ENCODE measurements at places on chromosomes 3 and 15.

GRCh38 chr3:170410428-170411029, 8.1 kb upstream of the CLDN11 start:
- DNase-seq, result no peak

- DNase-seq, result no peak
Measured at GRCh38 chr3:188792793-188793192, 379.0 kb upstream of the TPRG1 start.

DNA sequence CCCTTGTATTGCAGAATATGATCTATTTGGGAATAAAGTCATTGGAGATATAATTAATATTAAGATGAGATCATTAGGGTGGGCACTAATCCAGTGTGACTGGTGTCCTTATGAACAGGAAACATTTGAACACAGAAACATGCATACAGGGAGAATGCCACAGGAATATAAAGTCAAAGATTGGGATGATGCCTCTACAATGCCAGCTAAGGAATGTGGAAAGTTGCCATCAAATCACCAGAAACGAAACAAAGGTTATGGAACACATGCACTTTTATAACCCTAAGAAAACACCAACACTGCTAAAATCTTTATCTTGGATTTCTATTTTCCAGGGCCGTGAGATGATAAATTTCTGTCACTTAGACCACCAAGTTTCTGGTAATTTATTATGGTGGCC, 442.4 kb upstream of the BCHE start:
- no peak for DNase-seq

DNA sequence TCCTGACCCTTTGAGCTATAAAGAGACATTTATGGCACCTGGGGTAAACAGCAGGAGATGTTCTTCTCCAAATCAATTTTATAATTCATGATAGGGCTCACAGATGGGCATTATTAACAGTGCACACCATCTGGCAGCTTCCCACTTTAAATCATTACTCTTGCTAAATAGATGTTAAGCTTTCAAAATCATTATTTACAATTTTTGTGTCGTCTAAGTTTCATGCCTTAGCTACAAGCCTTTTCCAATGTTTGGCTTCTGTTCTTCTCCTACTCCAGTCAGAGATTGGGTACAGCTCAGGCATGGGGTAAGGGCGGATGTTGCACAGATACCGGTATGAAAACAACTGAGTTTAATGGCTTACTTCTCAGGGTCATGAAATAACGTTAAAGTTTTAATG, 120.9 kb upstream of the PFN2 start:
- DNase-seq, result no peak

- DNase-seq, result no peak
Measured at GRCh38 chr3:183933160-183933559, 48.5 kb upstream of the PARL start.

DNA sequence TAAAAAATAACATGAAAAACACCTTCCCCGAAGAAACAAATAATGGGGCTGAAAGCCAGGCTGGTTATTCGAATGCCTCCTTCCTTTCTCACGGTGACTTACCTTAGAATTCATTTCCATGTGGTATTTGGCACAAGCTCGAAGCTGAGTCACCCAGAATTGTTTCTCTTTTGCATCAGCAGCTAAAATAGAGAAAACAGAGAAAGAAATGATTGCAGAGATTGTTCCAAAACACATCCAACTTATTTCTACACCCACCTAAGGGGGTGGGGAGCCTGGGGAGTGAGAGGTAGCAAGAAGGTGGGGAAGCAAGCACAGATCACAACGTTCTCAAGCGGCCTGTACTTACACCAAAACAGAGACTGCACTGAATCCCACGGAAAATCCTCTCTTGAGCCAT, 104.7 kb downstream of the OSBPL10 start:
- DNase-seq, result no peak

DNA sequence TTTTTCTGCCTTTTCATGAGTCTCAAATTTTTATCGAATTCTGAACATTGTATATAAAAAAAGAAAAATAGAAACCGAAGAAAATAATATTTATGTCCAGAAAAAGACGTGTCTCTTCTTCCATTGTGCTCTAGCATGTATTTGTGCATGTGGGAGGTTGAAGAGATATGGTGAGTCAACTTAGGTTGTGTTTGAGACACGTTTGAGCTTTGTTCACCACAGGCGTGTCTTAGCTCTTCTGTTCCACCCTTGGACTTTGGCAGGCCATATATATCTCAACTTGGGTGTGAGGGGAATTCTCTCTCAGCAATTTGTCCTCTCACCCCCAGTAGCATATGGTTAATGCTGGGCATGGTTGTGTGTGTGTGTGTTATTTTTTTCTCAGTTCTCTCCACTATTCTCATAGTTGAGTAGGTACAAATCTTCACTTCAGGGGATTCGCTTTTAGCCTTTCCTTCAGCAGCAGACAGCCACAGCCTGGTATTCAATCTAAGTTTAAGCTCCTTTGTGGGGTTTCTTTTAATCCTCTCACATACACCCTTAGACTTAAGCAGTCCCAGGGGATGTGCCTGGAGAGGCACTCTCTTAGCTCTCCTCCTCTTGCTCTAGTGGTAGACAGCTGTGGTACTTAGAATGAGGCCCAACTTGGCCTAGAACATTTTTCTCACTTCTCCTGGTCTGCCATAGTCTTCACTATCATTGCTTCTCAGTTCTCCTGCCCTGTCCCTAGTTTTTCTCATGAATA, 286.5 kb upstream of the RBMS3 start:
- no peak for DNase-seq

GRCh38 chr3:154458560-154458959, 28.6 kb upstream of the GPR149 start:
- DNase-seq, result no peak

DNA sequence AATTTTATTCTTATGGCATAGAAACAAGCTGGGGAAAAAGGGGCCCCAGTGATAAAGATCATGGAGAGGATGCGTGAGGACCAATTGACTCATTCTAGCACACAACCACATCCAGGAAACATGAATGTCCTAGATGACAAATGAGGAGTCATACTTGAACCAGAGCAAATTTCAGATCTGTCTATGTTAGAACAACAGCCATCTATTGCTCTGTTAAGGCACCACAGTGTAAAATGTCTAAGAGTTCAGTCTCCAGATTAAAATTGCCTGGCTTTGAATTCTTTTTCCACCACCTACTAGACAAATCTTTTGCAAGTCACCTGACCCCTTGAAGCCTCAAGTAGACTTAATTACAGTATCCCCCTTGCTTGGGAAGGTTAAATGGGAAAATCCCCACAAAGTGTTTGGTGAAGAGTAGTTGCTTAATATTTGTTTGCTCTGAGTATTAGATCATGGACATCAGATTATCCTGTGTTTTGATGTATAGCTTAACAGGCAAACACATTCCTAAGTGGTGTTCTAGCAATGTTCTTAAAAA, 258.7 kb upstream of the TGFBR2 start:
- peak; percentile 9 for DNase-seq

GRCh38 chr15:51071578-51071977, 23.1 kb downstream of the TNFAIP8L3 start:
- DNase-seq, result no peak

DNA sequence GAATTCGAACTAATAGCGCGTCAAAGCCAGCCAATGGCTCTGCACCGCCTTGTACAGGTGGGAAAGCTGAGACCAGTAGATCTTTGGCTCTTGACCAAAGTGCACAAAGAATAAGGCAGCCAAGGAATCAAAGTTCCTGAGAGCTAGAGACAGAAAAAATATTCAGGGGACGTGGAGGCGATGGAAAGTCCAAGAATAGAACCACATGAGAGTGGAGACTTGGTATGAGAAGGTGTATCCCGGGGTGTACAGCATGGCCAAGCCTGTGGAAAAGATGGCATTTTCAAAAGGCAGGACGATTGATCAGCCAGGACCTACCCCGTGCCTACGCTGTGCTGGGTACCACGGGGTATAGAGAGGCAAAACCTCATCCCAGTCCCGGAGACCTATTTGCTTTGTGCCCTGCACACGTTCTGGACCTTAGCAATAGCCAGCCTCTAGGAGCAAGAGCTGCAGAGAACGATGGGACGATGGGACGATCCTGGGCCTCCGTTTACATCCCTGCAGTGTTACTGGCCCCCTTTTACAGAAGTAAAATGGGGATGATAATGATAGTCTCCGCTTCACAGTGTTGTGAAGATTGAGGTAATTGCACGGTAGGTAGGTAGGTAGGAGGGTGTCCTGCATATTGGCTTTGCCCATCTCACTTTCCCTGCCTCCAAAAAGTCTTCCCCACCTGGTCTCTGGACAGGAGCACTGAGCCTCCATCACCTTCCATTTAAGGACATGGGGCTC, 583 bp upstream of the RBSN start:
- DNase-seq, result peak; percentile 7

GRCh38 chr3:52277972-52278509, 408 bp downstream of the WDR82 start:
- peak; percentile 48 for DNase-seq

GRCh38 chr3:32675650-32676049, 9.3 kb upstream of the CNOT10 start:
- DNase-seq, result no peak

GRCh38 chr3:59908280-59908679, 858.5 kb upstream of the CFAP20DC start:
- DNase-seq, result no peak

DNA sequence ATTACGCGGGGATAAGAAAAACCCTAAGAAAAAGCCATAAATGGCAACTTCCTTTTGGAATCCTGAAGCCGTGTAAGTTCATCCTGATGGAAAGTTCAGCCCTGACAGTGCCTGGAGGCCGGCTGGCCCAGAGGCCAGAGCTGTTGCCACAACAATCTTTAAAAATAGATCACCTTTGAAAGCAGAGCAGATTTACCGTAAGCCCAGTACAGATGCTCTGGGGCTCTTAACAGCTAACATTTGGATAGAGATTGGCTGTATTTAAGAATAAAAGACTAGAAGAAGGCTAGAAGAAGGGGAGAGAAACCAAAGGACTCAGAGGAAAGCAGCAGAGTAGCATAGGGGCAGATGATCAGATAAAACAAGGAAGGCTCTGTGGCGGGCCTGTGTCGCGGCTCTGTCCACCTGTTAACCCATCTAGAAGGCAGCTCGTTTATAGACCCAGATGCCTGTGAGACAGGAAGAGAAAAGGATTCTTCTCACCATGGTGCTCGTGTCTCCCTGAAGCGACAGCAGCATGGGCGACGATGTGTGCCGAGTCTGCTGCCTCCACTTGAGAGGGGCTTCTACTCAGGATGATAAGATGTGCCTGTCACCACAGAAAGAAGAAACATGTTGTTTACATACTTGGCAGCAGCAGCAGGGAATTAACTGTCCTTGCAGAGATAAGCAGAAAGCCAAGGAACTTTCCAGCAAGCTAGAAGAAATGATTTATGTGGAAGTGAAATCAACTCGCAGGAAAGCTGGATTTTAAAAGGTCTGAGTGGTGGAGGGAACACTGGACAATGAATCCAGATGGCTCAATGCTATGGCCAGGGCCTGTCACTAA, 69.9 kb downstream of the SYNM start:
- no peak for DNase-seq

DNA sequence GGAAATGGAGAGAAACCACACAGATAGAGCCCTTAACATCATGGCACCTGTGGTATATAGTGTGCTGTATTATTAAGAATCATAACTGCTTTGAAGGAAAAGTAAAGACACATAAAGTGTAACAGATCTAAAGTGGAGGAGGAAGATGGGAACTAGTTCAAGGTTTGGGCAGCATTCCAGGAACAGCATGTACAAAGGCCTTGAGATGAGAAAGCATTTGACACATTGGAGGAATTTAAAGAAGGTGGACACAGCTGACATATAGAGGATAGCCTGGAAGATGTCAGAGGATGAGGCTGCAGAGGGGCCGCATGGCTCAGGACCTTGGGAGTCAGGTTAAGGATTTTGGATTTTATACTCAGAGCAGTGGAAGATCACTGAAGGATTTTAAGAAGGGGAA, 39.0 kb downstream of the LRTM1 start:
- DNase-seq, result no peak

- no peak for DNase-seq
Measured at GRCh38 chr15:36831125-36831903, 251.9 kb downstream of the CDIN1 start.

GRCh38 chr3:37611771-37612170, 249.9 kb upstream of the CTDSPL start:
- no peak for DNase-seq

DNA sequence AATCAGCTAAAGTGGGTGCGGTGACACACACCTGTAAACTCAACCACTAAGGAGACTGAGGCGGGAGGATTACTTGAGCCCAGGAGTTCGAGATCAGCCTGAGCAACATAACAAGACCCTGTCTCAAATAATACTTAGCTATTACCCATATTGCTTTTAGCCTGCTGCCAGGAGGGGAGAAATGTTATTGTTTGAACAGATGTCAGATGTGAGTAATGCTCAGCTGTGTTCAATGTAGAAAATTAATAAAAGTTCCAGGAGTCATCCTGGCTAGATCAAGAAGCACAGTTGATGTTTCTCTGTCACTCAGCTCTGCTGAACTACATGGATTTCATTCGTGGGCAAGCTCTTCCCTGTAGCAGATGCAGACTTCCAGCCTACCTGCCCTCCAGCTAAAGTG, 22.2 kb downstream of the LSM3 start:
- DNase-seq, result no peak

DNA sequence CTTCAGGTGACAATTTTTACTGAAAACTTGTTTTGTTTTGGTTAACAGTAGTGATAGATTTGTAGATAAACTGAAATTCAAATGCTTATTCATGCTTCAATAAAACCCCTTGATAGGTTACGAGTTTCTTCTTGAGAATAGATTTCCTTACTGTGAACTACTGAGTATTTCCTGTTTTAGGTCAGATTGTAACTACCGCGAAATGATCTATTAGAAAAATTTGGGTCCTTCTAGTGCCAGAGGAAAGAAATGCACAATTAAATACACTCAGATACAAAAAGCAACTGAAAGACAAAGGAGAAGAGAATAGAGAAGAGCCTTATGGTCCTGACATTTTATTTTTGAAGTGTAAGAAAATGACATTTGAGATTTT, 251.7 kb upstream of the TBL1XR1 start:
- no peak for DNase-seq

DNA sequence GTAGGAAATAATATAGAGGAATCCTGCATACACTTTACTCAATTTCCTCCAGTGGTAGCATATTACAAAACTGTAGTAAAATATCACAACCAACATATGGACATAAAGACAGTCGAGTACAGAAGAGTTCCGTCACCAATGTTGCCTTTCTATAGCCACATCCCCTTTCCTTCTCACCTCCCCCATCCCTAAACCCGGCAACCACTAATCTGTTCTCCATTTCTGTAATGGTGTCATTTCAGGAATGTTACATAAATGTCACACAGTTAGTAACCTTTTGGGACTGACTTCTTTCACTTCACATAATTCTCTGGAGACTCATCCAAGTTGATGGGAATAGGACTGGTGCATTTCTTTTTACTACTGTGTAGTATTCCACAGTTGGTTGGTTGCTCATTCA, 41.4 kb upstream of the ATG7 start:
- DNase-seq, result no peak

All from activated CD4-positive, alpha-beta T cell treated with anti-CD3 and anti-CD28 coated beads, Interleukin-2, amount 50 U/mL, for 4 hours (primary cell).